ENCODE measurements at places on chromosomes 5 and 9.

- no peak for DNase-seq
Observed at GRCh38 chr5:150241298-150242160, 48.0 kb downstream of the CAMK2A start.

GRCh38 chr5:61139094-61139873, 23.0 kb downstream of the SMIM15 start:
- DNase-seq, result no peak

DNA sequence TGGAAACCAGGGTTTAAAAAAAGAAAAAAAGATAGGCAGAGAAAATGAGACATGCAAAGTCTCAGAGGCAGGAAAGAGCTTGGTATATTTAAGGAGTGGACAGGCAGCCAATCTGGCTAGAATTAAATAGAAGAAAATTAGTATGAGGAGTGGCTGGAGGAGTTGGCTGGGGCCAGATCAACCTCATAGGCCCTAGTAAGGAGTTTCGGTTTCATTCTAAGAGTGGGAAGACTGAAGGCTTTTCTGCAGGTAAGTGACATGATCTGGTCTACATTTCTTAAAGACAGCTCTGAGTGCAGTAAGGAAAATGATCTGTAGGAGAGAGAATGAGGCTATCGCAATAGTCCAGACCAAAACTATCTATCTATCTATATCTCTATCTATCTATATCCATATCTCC, 27.5 kb downstream of the ADRB2 start:
- no peak for DNase-seq

- no peak for DNase-seq
Observed at GRCh38 chr5:9263656-9264055, 282.2 kb downstream of the SEMA5A start.

- DNase-seq, result no peak
Observed at GRCh38 chr5:55140908-55141665, 18.9 kb upstream of the GPX8 start.

All from large intestine (tissue), 12 donors.